ENCODE measurements at places on chromosomes 4 and X.

GRCh38 chr4:8761824-8762205, 109.8 kb downstream of the HMX1 start:
- no peak for DNase-seq

DNA sequence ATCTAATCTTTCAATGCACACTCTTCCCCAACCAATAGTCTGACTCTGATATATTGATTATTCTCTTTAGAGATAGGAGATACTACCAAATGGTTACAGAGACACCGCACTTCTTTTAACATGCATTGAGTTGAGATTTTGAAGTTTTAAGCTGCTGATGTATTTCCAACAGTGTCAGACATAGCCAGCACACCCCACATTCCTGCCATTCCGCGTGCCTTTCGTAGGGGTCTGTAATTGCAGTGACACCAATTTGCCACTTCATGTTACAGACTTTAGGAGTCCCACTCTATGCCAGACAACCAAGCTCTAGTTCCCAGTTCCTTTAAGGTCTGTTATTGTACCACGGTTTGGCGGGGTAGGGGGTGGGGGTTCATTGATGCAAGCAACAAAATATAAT, 618.2 kb upstream of the FRG1 start:
- no peak for DNase-seq

DNA sequence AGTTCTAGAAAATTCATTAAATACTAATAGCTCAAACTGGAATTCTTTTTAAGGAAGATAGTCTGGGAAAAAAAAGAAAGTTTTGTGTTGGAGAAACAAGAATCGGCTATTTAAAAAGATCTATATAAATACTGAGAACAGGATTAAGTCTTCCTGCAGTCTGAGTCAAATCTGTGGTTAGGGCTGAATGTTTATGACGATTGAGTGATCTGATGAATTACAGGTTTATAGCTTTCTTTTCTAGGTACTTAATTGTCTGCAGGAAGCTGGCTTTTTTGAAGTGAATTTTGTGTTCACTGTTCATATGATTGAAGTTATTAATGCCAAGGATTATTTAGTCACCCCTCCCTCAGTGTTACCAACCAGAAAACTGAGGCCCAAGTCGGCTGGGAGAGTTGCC, 42.2 kb downstream of the TLL1 start:
- DNase-seq: no peak

DNA sequence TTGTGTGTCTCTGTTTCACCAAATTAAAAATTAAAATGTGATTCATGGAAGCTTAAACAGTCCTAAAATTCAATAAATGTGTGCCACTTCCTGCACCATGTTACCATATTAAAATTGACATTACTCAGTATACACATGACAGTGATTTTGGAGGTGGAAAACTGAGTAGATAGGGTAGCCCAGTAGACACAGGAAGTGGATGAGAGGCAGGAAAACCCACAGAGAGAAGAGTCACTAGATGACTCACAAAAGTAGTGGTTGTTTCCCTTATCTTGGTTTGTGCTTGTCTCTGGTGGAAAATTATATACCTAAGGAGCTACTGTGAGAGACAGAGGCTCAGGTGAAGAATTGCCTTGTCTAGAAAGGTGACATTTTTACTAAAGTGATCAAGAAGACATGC, 375.8 kb upstream of the CXorf51B start:
- DNase-seq: no peak

GRCh38 chr4:99552872-99553271, 11.0 kb downstream of the TRMT10A start:
- DNase-seq: no peak

DNA sequence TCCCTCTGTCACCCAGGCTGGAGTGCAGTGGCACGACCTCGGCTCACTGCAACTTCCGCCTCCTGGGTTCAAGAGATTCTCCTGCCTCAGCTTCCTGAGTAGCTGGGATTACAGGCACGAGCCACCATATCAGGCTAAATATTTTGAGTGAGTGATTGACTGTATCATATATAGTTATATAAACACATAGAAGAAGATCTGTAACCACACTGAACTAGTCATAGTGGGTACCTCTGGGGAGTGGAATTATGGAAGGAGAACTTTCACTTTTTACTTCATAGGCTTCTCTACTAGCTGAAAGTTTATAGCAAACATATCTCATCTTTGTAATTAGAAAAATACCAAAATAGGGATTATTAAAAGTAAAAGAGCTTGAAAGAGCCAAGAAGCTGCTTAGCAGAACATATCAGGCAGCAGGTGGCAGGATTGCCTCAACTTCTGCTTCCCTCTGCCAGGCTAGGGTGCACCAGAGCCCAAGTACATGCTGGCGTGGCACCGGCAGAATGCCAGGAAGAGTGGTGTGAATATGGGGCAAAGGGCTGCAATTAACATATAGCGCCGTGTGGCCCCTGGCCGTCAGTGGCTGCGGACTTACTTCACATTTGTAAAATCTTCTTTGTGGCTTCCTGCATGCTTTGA, 39.5 kb upstream of the CD40LG start:
- no peak for DNase-seq

- no peak for DNase-seq
Observed at GRCh38 chr4:52260514-52261210, 209.6 kb downstream of the SPATA18 start.

DNA sequence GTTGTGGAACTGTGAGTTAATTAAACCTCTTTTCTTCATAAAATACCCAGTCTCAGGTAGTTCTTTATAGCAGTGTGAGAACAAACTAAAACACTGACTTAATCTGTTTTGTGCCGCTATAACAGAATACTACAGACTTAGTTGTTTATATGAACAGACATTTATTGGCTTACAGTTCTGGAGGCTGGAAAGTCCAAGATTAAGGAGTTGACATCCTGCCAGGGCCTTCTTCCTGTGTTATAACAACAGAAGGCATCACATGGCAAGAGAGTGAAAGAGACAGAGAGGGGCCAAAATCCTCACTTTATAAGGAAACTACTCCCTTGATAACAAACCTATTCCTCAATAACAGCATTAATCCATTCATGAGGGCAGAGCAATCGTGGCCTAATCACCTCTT, 42.5 kb upstream of the KCNIP4 start:
- DNase-seq: no peak

DNA sequence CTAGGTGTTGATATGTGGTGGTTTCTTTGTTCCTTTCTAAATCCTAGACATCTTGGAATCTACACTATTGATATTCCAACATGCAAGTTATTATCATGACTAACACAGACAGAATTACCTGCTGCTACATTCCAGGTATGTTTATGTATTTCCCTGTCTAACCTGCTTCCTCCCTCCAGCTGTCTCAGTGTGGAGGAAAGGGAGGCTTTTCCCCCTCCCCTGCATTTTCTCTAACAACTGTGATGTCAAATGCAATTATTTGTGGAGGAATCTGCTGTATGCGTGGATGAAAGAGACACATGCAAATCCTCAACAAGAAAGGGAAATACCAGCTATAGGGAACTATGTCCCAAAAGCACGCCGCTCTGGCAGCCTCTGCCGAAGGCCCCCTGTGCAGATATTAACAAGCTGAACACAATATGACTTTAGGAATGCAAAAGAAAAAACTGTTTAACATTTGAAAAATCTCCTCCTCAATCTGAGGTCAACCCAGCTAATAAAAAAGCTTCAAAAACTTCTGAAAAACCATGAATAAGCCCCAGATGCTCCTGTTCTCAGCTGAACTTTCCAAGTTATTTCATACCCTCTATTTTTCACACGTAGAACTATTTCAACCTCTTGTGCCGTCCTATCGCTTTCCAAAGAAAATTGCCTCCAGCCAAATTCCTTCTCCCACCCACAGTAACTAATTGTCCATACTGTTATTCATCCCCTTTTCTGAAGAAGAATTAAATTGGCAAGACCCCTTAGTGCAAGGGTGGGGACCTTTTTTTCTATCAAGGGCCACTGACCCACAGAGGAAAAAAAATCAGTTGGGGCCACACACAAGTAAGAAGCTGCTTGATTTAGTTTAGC, 225.1 kb upstream of the GPC4 start:
- no peak for DNase-seq

DNA sequence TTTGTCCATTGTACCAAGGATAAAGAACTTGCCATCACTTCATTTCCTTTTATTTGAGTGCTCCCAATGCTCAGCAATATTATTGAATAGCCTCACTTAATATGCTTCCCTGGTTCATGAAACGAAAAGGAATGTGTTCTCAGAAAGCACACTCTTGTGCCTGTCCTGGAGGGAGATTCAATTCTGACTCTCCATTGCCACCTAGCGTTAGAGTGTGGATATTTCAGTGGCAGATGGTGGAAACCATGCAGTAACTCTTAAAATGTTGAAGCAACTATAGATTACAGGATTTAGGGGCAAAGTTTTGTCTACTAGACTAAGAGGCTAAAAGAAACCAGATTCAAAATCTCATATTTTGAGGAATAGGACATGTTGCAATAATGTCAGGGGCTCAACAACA, 36.0 kb downstream of the GAB3 start:
- no peak for DNase-seq

- DNase-seq: no peak
Observed at GRCh38 chr4:87058356-87059073, 123.7 kb downstream of the AFF1 start.

DNA sequence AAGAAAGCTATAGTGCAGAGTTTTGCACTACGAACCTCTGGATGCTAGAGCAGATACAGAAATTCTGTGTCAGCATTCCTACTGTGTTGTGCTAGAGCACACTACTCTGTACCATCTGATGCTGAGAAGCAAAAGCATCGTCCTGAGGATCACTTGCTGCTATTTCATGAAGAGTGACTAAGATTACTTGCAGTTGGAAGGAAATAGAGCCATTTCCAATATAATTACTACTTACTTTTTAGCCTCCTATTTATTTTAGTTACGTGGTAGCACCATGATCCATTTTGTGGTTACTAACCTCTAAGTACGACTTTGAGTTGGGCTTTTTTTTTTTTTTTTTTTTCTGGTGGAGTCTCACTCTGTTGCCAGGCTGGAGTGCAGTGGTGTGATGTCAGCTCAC, 226.7 kb downstream of the PALLD start:
- no peak for DNase-seq

DNA sequence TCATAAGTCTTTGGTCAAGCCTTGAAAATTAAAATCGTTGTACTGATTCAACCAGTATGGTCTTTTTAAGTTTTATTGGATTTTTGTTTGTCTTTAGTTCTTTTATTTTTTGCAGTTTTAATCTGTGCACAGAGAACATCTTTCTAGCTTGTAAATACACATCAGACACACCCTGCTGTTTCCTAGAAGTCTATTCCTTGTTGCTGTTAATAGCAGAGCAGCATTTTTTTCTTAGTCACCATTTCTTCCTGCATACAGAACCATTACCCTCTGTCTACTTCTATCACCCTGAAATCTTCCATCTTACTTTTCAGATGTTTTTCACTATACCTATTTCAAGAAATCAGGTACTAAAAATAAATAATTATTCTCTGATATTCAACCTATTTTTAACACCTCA, 375.4 kb downstream of the GRID2 start:
- DNase-seq: no peak

- no peak for DNase-seq
Observed at GRCh38 chr4:21641696-21642095, 306.9 kb downstream of the KCNIP4 start.

DNA sequence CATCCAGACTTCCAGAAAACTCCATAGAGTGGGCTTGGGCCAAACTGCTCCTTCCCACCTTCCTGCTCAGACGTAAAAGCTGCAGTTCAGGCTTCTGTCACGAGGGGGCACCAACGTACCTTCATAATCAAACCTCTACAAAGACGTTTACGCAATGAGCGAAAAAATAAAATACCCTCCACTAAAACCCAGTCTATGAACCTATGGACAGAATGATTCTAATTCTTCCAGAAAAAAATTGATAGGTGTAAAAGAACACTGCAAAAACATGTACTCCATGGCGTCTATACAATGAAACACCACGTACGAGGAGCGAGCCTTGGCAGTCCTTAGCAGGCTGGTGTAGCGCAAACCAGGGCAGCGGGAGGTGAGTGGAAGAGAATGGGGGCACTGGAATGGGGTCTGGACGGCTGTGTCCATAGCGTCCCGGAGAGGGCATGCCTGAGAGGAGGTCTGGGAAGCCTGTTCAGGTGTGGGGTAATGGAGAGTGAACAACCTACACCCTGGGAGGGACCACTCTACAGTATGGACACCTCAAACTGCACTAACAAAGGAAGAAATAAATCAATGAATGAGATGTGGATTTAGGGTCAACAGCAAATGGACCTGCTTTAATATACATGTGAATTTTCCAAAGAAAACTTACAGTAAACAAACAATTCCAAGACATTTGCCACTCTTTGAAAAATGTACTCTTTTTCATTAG, 14.4 kb upstream of the RAB40A start:
- DNase-seq: peak; percentile 38

- DNase-seq: no peak
Observed at GRCh38 chr4:7632341-7632740, 197.6 kb upstream of the PSAPL1 start.

DNA sequence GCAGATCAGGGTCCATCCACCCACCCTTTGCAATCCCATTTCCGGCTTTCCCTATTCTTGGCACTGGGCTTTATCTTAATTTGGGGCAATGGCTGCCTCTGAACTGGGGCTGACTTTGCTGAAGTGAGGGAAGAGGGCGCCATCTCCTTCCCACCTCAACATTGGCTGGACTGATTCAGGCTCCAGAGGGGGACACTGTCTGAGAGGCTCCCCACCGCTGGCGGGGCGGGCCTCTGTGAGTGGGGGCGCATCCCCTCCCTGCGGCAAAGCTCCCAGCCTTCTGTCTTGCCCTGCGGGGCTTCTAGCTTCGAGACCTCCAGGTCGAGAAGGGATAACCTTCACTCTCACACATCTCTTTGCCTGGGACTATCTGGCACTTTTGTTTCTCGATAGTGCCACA, 85.8 kb downstream of the PHKA2 start:
- DNase-seq: no peak

DNA sequence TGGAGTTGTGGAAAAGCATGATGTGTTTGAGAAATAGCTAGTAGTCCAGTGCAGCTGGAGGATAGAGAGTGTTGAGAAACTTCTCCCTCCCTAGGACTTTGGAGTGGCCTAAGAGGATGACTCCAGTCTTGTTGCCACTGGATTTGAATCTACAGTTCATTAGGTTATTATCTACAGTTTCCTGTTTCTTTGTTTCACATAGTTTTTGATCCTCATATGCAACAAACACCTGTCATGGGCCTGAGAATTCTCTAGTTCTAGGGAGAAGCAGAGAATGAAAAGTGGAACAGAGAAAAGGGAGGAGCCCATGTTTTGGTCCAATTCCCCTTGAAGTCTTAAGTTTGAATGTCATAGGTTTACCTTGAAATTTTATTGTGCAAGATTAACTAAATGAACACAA, 73.6 kb upstream of the TBC1D9 start:
- no peak for DNase-seq

- DNase-seq: no peak
Observed at GRCh38 chrX:65681810-65682209, 14.4 kb downstream of the MSN start.

- no peak for DNase-seq
Observed at GRCh38 chrX:84155938-84156337, 32.1 kb downstream of the RPS6KA6 start.

GRCh38 chr4:119315036-119315435, 6.9 kb downstream of the FABP2 start:
- no peak for DNase-seq

- peak; percentile 33 for DNase-seq
Observed at GRCh38 chr4:120977435-120977997, 55.0 kb upstream of the PRDM5 start.

GRCh38 chrX:137549073-137549472, 16.9 kb upstream of the ZIC3 start:
- no peak for DNase-seq
